ENCODE measurements at places on chromosomes 3 and 15. TPM values are rescaled to one million over a fixed set of nuclear protein-coding genes. Genes with fewer than 3 reads are reported as not detected.

The OIP5 gene
- not detected for polyA plus RNA-seq

The NSUN3 gene
- polyA plus RNA-seq: 8.7 TPM

The SHF gene
- polyA plus RNA-seq: 1.5 TPM

The FHIT gene
- 3.3 TPM for polyA plus RNA-seq

The GOLGA8T gene
- polyA plus RNA-seq: 0.18 TPM

The CHDH gene
- polyA plus RNA-seq: 5.4 TPM

The XRN1 gene
- polyA plus RNA-seq: 3.6 TPM

The C3orf85 gene
- not detected for polyA plus RNA-seq

The MESP1 gene
- 4.0 TPM for polyA plus RNA-seq

The ATP13A5 gene
- not detected for polyA plus RNA-seq

The CCNDBP1 gene
- 37.7 TPM for polyA plus RNA-seq

The ADAMTS7 gene
- polyA plus RNA-seq: 0.90 TPM

The MAP6D1 gene
- not detected for polyA plus RNA-seq

The CYP1A2 gene
- polyA plus RNA-seq: 0.07 TPM

The TP63 gene
- 0.03 TPM for polyA plus RNA-seq

The IFT80 gene
- polyA plus RNA-seq: 7.4 TPM

The KBTBD13 gene
- polyA plus RNA-seq: not detected

The ZBBX gene
- not detected for polyA plus RNA-seq

The DUOXA2 gene
- 0.95 TPM for polyA plus RNA-seq

The C3orf49 gene
- not detected for polyA plus RNA-seq

The UNC45A gene
- 50.6 TPM for polyA plus RNA-seq

The CPN2 gene
- polyA plus RNA-seq: 0.27 TPM

The MYO5A gene
- polyA plus RNA-seq: 10.1 TPM

The KCNAB1 gene
- polyA plus RNA-seq: 2.3 TPM

The USP19 gene
- 29.8 TPM for polyA plus RNA-seq

The PLAAT1 gene
- polyA plus RNA-seq: 0.20 TPM

The FES gene
- polyA plus RNA-seq: 49.3 TPM

The SLC28A1 gene
- polyA plus RNA-seq: not detected

The ITIH3 gene
- 0.91 TPM for polyA plus RNA-seq

The PIF1 gene
- polyA plus RNA-seq: 0.24 TPM

The SCN11A gene
- polyA plus RNA-seq: 0.22 TPM

The REC114 gene
- polyA plus RNA-seq: not detected

The PLSCR2 gene
- 0.14 TPM for polyA plus RNA-seq

The GUCA1C gene
- polyA plus RNA-seq: 0.22 TPM

The CCDC39 gene
- polyA plus RNA-seq: 0.11 TPM

The PDZRN3 gene
- 30.8 TPM for polyA plus RNA-seq

The ACTR8 gene
- polyA plus RNA-seq: 5.8 TPM

The ATP8B4 gene
- polyA plus RNA-seq: 0.90 TPM

The SPTBN5 gene
- 0.58 TPM for polyA plus RNA-seq

The PLSCR1 gene
- 99.6 TPM for polyA plus RNA-seq

The ARNT2 gene
- polyA plus RNA-seq: 1.5 TPM

The NANOGP8 gene
- polyA plus RNA-seq: not detected

The SPINK8 gene
- not detected for polyA plus RNA-seq

The TMEM207 gene
- not detected for polyA plus RNA-seq

The CHRNA3 gene
- polyA plus RNA-seq: not detected

The TTLL13 gene
- polyA plus RNA-seq: 0.08 TPM

The CCNL1 gene
- 118 TPM for polyA plus RNA-seq

The ADAMTS9 gene
- polyA plus RNA-seq: 8.3 TPM
